ENCODE measurements at places on chromosomes 5 and 9.
A peak's percentile ranks its signal among the peaks of the same experiment; 100 is the strongest.

GRCh38 chr9:33956544-33956943 is 92.1 kb downstream of the UBAP2 start:
- no peak for DNase-seq

- DNase-seq: no peak
These were observed 4.8 kb upstream of the NOTCH1 start for GRCh38 chr9:136550439-136551289.

DNA sequence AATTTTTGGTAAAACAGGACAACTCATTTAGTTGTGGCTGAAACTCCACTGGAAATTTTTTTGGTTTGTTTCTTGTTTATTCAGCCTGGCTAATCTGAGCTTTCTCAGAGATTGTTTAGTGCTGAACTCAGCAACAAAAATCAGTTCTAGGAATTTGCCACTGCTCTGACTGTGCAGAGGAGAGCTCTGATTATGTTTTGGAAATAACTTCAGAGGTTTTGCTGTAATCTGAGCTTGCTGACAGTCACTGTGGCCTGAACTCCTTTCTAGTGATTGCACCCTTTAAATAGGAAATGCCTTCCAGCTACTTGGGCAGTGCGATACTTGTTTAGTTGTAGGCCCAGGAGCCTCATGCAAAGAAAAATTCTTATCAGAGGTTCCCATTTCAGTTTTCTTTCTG is 60.2 kb downstream of the OSTF1 start:
- no peak for DNase-seq

DNA sequence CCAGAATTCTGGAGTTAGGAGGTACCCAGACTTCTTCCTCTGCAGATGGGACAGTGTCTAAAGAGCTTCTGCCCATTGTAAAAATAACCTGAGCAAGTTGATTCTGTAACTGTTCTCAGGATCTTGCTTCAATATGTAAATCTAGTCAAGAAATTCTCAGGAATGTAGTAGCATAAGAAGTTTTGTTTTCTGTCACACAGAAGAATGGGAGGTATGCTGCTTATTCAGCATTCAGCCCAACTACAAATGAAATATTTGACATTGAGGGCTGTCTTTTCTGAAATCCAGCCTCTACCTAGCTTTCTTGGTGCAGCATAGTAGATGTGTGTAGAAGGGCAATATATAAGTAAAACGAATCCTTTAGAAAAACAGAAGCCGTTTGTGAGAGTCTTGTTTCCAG is 13.8 kb downstream of the MACIR start:
- DNase-seq: no peak

DNA sequence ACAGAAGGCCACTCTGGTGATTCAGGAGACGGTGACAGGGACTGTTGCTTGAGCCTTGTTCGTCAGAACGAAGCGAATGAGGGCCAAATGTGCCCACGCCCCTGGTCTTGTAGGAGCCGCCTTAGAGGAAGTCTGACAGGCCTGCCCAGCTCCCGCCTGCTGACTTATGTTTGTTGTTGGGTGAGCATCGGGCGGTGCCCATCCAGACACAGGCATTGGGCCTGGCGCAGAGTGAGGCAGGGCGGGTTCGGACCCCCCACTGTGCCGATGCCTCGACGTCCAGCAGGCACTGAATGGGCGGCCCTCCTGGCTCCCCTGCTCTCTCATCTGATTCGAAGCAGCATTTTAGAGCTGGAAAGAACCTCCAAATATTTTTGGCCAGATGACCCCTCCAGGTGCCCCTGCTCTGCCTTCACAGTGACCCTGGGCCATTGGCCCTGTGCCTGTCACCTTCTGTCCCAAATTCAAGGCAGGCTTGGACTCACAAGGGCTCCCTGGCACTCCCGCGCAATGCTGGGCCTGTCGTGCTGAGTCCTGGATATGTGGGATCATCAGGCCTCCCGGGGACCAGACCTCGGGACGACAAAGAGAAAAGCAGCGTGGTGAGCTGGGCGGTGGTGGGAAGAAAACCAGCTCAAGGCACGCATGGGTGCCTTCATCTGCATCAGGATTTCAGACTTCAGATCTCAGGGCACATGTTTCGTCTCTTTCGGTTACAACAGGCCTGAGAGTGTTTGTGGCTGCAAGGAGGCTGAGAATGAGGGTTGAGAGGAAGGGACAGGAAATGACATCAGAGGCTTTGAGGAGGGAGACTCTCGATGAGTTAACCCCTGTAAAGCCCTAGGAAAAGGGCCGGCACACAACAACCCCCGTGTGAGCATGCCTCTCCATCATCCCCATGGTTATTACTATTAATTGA is 37.1 kb upstream of the OLFM1 start:
- DNase-seq: peak; percentile 19

- DNase-seq: no peak
These were observed 3.4 kb downstream of the VCAN start for GRCh38 chr5:83474991-83475390.

GRCh38 chr5:60522292-60522905 is 177.6 kb downstream of the DEPDC1B start:
- DNase-seq: no peak

DNA sequence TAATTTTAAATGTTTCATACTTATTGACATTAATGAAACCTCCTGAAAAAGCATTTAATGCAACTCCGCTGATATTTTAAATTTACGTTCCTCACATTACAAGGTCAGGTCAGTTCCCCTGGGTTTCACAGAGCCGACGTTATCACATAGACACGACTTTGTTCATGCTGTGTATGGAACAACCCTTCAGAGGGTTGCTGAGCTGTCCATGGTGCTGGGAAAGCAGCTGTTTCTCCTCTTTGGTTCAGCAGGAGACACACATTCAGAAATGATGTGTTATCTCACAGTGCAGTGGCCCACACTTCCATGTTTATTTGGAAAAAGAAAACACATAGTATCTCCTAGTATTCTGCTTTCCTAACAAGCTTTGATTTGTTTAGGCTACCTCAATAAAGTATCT is 53.5 kb downstream of the PPP2R2B start:
- no peak for DNase-seq

DNA sequence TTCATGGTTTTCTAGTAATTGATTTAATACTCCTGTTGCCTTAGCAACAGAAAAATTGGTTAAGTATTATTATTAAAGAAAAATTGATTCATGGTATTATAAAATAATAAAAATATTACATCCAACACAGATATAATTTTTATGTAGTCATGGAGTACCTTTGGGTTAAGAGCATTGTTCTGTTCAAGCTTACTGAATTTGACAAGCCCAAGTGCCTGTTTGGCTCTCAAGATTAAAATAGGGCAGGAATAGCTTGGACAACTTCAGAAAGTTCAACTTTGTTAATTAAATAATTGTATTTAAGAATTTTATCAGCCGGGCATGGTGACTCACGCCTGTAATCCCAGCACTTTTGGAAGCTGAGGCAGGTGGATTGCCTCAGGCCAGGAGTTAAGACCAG is 82.0 kb downstream of the NIPBL start:
- no peak for DNase-seq

- DNase-seq: no peak
These were observed 97.7 kb downstream of the SLC44A1 start for GRCh38 chr9:105342147-105342505.

GRCh38 chr9:108002371-108002956 is 512.9 kb upstream of the KLF4 start:
- DNase-seq: no peak

GRCh38 chr9:94911986-94912635 is 185.6 kb downstream of the AOPEP start:
- DNase-seq: no peak

DNA sequence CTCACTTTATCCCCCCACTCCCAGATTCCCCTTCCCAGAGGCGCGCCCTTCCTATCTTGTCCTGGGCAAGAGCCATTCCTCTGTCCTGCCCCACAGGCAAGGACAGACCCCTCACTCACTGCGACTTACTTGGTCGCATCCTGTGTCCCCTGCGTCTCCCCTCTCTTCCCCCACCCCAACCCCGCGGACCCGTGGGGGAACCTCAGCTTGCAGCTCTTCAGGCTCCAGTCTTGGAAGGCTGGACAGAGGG is 542 bp downstream of the GGTA1 start:
- no peak for DNase-seq

- no peak for DNase-seq
These were observed 109.2 kb downstream of the PAX5 start for GRCh38 chr9:36924757-36925432.

All from activated CD8-positive, alpha-beta memory T cell treated with anti-CD3 and anti-CD28 coated beads for 24 hours (primary cell).